H7 (cell line): ENCODE measurements at places on chromosomes 11 and 22. TPM values are rescaled to one million over a fixed set of nuclear protein-coding genes. Genes with fewer than 3 reads are reported as not detected.

Gene GRIA4
- total RNA-seq, result 1.2 and 1.3 TPM in 2 replicates

Gene CD3D
- 1.5 TPM in 1 of 2 replicates, not detected in the other for total RNA-seq

Gene OAF
- 11.6 and 15.8 TPM in 2 replicates for total RNA-seq

Gene ACCSL
- not detected in 2 replicates for total RNA-seq

Gene C11orf42
- not detected in 2 replicates for total RNA-seq

Gene BCO2
- 0.48 and 1.5 TPM in 2 replicates for total RNA-seq

Gene DMC1
- total RNA-seq, result 9.8 and 20.4 TPM in 2 replicates

Gene GUCD1
- total RNA-seq, result 188 and 209 TPM in 2 replicates

Gene LRRC32
- 0.63 and 0.94 TPM in 2 replicates for total RNA-seq

Gene SLC15A3
- 2.7 and 6.1 TPM in 2 replicates for total RNA-seq

Gene FGF4
- 11.8 and 15.9 TPM in 2 replicates for total RNA-seq

Gene OR6T1
- total RNA-seq, result not detected in 2 replicates

DNA sequence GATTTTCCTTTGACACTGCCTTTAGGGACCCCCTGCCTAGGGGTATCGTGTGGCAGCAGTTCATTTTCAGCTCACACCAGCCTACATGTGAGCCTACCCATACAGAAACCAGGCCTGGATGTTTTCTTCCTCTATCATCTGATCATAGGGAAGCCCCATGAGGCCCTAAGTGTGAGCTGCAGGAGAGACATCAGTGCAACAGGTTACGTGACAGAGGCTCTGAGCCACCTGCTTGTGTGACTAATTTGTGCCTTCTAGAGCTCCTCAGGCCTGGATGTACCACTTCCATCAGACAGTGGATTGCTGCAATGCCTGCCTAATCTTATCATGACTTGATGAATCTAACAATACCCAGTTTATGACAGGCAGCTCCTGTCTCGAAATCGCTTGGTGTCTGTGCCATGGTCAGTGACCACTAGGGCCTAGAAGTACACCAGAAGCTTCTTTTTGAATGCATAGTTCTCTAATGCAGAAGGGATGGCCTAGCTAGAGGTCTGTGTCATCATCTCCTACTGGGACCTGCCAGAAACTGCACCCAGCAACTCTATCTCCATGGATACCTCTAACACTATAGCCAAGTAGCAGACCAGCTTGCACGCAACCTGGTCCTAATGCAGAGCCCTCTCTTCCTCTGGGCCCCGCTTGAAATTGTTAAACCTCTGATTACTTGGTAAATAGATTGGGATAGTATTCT is 109.7 kb upstream of the CLPB start:
- DNase-seq, result no peak

- peak; percentile 90 for DNase-seq
Measured at GRCh38 chr11:44538375-44539054, 26.9 kb upstream of the CD82 start.

DNA sequence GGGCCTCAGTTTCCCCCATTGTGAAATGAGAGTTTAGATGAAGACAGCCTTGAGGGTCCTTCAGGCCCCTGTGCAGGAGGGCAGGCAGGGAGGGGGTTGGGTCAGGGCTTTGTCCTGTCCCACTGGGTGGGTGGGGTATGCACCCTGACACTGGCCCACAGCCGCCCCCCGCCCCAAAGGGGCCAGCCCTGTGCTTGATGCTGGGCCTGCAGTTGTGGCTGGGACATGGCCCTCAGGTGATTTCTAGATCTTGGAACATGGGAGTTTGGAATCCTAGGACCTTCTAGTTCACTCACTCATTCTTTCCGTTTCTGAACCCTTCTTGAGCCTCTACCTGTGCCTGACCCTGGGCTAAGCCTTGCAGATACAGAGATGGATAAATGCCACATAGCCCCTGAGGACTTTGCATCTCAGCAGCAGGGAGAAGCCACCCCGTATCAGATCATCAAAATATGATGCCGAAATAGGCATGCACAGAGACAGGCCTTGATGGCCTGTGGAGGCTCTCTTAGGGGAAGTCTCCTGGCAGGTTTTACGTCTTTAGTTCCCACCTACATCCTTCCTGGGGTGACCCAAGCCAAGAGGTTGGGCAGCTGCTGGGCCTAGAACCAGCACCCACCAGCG is 76.0 kb downstream of the FBLN1 start:
- DNase-seq, result peak; percentile 47

GRCh38 chr22:44431256-44431655 is 66.8 kb downstream of the RTL6 start:
- peak; percentile 13 for DNase-seq

DNA sequence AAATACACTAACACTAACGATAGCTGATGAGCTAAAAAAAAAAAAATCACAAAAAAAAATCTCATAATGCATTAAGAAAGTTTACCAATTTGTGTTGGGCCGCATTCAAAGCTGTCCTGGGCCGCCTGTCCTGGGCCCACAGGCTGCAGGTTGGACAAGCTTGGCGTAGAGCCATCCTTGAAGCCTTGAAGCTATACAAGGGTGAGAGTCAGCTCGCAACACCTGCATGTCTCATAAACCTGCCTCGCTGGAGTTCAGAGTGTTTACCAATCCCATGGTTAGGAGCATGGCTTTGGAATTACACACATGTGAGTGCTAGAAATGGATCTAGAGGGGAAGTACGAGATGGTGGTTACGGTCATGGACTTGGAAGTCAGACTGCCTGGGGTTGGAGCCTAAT is 453.7 kb downstream of the INSC start:
- no peak for DNase-seq

GRCh38 chr11:76074148-76075095 is 131.9 kb downstream of the WNT11 start:
- DNase-seq, result no peak

- DNase-seq, result peak; percentile 44
Measured at GRCh38 chr11:68431984-68432645, 28.4 kb upstream of the PPP6R3 start.

GRCh38 chr11:1880746-1881441 is 10.8 kb downstream of the PRR33 start:
- peak; percentile 54 for DNase-seq

DNA sequence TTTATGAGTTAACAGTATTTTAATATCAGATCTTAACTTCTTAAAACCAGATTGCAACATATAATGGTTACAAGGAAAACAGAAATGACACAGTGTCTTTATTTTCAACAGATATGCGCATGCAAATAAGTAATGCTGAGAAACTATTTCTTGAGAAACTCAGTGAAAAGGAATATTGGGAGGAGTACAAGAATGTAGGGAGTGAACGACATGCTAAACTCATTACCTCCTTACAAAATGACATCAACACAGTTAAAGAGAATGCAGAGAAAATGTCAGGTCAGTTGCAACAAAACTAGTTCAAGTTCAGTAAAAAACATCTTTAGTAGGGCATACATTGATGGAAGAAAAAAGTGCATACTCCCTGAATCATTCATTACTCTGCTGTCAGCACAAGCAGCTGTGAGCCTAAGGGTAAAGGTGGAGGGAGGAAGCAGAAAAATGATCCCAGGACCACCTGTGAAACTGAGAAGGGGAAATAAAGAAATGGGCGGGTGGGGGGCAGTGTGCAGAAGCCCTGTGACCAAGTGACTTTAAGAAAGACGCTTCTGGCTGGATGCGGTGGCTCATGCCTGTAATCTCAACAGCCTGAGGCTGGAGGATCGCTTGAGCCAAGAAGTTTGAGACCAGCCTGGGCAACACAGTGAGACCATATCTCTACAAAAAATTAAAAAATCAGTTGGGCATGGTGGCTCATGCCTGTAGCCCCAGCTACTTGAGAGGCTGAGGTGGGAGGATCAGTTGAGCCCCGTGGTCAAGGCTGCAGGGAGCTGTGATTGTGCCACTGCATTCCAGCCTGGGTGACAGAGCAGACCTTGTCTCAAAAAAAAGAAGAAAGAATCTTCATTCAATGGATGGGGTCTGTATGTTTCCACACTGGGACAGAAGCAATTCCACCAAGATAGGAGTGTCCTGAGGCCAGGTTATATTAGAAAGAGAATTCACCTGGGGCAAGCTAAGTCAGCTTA is 31.2 kb downstream of the CCDC83 start:
- no peak for DNase-seq

GRCh38 chr11:1770528-1770927 is 6.8 kb upstream of the CTSD start:
- DNase-seq, result no peak

GRCh38 chr11:130023204-130023603 is 20.6 kb upstream of the PRDM10 start:
- no peak for DNase-seq

DNA sequence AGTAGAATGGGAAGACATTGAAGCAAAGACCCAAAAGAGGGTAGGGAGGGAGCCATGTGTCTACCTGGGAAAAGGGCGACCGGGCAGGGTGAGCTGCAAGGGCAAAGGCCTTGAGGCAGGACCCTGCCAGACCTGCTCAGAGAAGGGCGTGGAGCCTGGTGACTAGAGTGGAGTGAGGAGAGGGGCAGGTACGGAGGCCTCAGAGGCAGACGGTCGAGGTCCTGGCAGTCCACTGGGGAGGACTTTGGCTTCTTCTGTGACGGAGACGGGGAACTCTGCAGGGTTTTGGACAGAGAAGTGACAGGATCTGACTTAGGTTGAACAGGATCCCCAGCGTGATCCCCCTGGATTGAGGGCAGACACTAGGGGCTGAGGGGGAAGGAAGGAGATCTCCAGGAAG is 12.9 kb downstream of the RIBC2 start:
- no peak for DNase-seq

DNA sequence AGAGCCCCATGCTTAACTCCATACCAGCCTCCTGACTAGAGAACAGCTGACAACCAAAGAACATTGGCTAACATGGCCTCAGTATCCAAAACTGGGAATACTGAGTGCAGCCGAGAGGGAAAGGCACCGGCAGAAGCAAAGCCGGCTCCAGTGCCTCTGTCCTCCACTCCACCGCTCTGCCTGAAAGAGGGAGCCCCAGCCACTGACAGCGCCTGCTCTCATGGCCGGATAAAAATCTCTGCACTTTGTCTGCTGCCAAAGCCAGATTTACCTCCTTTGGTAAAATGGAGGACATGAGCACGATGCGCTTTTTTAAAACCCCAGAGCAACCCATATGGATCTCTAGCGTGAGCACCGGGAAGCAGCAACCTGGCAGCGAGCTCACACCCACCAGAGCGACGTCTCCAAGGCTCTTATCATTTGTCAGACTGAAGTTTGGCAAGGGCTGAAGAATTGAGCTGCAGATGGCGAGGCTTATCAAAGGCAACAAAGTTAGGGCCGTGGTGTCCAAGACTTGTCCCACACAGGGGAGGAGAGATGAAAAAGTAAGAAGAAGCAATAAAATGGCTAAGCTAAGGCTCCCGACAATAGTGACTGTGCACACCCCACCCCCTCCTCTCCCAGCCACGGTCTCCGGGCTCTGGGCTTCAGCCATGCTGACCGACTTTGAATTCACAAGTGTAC is 71.4 kb downstream of the EFCAB6 start:
- no peak for DNase-seq

GRCh38 chr22:50506611-50507420 is 686 bp downstream of the LMF2 start:
- peak; percentile 83 for DNase-seq

DNA sequence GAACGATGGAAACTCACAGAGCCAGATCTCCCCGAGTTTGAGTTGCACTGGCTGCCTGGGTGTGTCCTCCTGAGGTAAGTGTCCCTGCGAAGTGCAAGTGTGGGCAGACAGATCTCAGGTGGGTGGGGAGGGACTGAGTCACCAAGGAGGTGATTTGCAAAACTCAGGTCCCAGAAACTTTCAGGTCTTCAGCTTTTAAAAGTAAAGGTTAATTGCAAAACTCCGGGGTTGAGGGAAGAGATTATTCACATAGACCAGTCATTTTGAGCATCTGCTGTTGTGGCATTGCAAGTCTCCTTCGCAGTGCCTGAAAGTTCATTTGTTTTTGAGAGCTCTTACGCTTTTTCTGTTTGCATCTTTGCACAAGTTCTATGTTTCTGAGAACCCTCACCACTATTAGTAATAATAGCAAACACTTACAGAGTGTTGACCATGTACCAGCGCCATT is 7.1 kb downstream of the CD44 start:
- DNase-seq, result no peak

GRCh38 chr22:24028533-24028932 is 17.4 kb downstream of the CABIN1 start:
- DNase-seq, result no peak

GRCh38 chr22:45834241-45834640 is 142.7 kb downstream of the WNT7B start:
- DNase-seq, result no peak

- peak; percentile 44 for DNase-seq
Measured at GRCh38 chr11:12675951-12676711, 1.9 kb downstream of the TEAD1 start.

- DNase-seq, result no peak
Measured at GRCh38 chr11:75700940-75701339, 16.7 kb upstream of the MOGAT2 start.

DNA sequence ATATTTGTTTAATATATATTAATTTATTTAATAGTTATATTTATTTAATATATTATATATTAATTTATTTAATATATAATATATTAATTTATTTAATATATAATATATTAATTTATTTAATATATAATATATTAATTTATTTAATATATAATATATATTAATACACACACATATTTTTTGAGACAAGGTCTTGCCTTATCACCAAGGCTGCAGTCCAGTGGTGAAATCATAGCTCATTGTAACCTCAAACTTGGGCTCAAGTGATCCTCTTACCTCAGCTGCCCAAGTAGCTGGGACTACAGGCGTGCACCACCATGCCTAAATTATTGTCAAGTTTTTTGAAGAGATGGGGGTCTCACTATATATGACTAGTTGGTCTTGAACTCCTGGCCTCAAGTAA is 51.4 kb upstream of the DDI1 start:
- no peak for DNase-seq

DNA sequence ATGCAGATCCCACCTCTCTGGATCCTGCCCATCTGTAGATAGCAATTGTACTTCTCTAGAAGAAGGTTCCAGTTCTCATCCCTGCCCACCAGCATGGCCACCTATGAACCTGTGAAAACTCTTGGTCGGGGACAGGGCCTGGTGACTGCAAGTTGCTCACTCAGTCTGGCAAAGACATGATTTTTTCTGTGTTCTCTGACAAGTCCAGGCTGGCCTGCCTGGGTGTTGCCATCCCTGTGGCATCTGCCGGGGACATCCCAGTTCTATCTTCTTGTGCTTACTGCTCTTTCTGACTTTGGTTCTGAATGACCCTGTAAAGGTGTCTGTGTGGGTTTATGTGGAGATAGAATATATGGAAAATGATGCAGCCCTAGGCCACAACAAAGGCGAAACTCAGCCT is 545.8 kb downstream of the INSC start:
- DNase-seq, result no peak

DNA sequence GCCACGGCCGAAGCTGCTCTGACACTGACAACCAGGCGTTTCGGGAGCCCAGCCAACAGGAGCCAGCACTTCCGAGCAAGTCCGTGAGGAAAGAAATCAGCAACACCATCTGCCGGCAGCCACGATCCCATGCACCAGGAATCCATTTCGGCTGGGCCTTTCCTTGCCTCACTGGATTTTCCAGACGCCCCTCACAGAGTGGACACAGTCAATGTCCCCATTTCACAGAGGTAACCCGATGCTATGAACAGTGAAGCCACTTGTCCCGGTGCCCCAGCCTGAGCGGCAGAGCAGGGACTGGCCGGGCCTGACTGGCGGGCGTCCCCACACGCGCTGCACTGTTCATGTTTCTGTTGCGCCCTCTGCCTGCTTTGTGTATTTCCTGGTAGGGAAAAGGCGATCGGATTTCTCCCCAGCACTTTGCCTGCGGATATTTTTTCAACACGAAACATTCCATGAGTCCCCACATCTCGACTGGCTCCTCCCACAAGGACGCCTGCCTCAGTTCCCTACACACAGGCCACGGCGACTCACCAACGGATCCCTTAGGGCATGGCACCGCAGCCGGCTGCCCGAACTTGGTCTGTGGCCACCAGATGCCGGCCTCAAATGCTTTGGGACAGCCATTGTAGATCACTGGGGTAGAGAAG is 55.3 kb downstream of the TRMU start:
- peak; percentile 75 for DNase-seq
